Activated CD4-positive, alpha-beta T cell treated with anti-CD3 and anti-CD28 coated beads for 48 hours (primary cell): ENCODE measurements at places on chromosomes 12 and 14.
A peak's percentile ranks its signal among the peaks of the same experiment; 100 is the strongest.

GRCh38 chr14:86084097-86084496 lies 554.2 kb downstream of the FLRT2 start:
- DNase-seq = no peak

- DNase-seq = no peak
Measured at GRCh38 chr12:25789541-25789944, 168.9 kb upstream of the RASSF8 start.

GRCh38 chr14:36916668-36917067 lies 255.0 kb downstream of the PAX9 start:
- DNase-seq = no peak

GRCh38 chr12:108382437-108382801 lies 43.3 kb upstream of the CMKLR1 start:
- DNase-seq = no peak

- no peak for DNase-seq
Measured at GRCh38 chr12:51910168-51910567, 2.9 kb downstream of the ACVRL1 start.

- DNase-seq = no peak
Measured at GRCh38 chr14:32195636-32196035, 6.2 kb upstream of the RNU6-7 start.

DNA sequence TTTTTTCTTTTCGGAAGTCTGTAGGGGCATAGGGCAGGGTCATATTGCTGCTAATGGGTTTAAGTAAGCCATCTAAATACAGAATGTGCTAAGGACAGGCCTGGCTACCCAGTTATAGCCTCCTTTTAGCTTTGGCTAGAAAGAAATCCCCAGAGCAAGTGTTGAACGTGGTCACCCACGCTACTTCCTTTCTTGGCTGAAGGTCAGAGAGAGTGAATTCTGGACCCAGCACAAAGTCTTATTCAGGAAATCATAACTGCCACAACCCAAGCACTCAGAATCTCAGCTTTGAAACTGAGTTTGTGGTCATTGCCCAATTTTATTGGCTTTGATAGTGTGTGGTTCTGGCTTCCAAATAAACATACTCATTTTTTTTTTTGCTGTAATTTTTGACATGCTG lies 542.1 kb upstream of the ATP2B1 start:
- no peak for DNase-seq

DNA sequence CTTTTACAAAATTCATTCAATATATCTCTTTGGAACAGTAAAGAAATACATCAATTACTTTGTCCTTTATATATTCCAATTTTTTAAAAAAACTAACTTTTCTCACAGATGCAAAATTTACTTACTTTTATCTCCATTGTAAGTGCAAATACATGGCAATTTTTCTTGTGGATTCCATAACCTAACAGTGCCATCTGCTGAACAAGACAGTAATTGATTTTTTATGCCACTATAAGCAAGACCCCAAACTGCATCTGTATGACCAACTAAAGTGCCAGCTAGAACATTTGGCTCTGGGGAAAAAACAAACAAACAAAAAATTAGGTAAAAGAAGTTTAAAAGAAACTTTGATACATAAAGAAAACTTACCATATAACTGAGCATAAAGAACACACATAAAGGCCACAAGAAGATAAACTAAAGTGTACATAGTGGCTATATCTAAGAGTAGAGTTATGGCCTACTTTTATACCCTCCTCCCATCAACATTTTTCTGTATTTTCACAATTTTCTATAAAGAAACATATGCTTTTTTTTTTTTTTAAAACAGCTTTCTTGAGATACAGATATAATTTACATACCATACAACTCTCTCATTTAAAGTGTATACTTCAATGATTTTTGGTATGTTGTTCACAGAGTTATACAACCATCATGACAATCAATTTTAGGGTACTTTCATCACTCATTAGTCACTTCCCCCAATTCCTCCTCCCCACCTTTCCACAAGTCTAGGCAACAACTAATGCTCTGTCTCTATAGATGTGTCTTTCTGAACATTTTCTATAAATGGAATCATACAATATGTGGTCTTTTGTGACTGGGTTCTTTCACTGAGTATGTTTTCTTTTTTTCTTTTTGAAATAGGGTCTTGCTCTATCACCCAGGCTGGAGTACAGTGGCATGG lies 32.6 kb downstream of the COCH start:
- no peak for DNase-seq

DNA sequence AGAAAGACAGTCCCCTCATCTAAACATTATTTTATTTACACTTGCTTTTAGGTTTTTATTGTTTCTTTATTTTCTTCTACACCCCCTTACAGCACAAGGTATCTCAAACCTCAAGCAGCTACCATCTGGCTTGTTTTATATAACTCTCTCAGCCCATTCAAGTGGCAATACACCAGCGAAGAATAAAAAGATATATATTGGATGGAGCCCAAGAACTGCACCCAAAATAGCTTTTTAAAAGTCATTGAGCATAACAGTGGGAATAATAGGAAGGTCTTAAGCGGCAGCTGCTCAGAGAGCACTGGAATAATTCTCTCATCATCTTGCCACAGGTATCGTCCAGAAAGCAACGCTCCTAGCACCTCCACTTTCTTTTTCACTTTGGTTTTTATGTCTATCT lies 322.5 kb downstream of the SYT1 start:
- DNase-seq = no peak

DNA sequence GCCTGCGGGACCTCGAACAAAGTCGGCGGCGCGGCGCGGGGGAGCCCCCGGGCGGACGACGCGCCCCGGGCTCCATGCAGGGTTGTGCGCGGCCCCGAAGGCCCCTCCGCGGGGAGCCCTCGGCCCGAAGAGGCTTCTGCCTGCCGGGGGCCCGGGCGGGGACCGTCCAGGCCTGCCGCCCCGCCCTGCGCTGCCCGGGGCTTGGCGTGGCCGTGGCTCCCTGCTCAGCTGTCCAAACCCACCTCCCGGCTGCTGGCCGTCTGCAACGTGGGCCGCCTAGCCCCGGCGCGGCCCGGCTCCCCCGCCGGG lies 670 bp downstream of the DYRK2 start:
- DNase-seq = no peak

DNA sequence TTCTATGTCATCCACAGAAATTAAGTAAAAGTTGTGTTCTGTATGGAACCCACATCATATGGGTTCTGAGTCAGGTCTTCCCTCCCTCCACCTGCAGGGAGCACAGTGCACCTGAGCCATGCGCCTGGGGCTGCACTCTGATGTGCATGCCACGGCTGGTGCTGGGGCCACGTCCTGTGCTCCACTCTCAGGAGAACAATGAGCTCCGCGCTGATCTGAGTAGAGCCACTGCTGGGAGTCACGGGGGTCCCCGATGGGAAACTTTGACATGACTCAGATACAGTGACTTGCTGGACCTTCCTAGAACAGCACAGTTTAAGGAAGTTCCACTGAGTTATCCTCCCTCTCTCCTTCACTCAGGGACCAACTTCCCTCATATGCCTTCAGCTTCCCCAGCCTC lies 683.4 kb downstream of the TMEM121 start:
- peak; percentile 37 for DNase-seq

GRCh38 chr12:103021538-103022218 lies 64.2 kb downstream of the ASCL1 start:
- DNase-seq = no peak

DNA sequence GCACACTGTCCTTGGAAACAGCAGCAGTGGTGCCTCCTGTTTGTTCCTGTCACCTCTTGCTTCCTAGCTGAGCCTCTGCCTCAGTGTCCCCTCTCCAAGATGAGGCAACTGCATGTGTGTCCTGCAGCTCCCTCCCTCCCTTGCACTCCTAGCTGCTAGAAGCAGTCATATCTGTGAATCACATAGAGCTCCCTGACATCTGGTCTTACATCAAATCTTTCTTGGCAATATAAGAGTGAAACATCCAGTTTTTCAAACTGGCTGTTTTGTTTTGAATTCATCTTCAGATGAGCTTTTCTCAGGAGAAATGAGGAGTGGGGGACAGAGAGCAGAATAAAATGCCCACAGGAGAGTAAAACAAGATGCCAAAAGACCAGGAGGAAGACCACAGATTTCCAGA lies 103.7 kb downstream of the VCPKMT start:
- DNase-seq = no peak

DNA sequence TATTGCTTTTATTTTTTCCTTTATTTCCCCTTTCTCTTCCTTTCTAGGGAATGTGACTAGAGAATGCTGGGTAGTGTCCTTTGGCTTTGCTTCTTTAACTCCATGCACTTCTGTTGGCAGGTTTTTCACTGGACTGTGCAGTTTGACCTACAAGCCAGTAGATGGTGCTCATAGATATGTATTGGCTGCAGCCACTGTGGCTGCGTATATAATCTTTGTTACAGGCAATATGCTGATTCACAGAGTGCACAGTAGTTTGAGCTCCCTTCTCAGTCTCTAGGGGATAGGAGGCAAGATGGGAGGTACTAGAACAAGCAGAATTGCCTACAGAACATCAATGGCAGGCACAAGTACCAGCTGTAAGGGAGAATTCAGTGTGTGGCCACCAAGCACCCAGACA lies 503.5 kb downstream of the LRFN5 start:
- no peak for DNase-seq

GRCh38 chr12:47282206-47282605 lies 202.4 kb upstream of the AMIGO2 start:
- no peak for DNase-seq

DNA sequence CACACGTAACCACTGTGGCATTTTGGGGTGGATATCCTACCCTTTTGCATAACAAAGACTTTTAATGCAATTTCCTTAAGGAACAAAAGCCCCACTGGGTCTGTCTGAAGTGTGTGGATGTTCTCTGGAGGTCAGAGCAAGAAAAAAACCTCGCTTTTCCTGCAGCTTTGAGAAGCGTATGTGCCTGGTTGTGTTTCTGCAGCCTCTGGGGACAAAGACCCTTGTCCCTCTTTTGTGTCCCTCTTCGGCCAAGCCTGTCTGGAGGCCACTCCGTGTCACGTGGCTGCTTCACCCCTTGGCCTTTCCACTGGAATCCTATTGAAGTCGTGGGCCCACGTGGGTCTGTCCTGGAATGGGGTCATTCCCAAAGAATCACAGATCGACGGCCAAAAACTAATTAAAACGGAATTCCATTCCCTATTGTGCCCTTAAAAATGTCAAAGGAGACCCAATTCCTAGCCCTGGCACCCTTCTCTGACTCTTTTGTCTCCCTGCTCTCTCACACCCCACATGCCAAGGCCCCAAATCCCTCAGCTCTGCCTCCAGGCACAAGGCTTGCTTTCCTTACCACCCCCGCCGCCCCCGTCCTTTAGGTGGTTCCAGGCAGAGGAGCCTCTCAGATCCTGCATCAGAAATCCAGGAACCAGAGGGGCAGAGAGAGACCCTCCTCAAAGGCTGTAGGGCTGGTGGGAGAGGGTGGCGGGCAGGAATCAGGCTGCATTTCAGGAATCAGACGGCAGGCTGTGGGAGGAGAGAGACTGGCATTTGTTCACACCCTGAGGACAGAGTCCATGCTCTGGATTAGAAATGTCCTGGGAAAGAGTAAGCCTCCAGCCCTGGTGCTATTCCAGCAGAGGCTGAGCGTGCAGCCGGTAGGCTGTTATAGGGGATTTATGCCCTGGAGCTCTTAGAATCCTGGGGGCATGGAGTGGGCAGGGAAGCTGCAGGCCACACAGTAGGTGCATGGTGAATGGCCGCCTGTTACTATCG lies 12.6 kb upstream of the CYP46A1 start:
- DNase-seq = no peak

DNA sequence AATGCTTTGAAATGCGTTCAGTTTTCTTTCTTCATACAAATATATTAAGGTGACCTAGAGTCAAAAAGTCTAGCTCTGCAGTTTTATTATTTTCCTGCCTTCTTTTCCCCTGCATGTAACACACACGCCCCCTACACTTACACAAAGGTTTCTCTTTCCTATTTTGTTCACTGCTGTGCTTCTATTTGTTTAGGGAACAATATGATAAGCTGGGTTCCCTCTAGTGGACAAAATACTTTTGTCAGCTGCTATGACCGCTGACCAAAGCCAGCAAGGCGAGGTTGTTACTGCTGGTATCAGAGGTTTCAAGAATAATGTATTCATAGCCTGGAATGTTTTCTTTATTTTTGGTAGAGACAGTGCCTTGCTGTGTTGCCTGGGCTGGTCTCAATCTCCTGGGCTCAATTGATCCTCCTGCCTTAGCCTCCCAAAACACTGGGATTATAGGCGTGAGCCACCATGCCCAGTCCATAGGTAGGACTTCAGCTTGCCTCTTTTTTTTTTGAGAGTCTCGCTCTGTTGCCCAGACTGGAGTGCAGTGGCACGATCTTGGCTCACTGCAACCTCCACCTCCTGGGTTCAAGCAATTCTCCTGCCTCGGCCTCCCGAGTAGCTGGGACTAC lies 33.4 kb downstream of the FNTB start:
- DNase-seq = no peak

DNA sequence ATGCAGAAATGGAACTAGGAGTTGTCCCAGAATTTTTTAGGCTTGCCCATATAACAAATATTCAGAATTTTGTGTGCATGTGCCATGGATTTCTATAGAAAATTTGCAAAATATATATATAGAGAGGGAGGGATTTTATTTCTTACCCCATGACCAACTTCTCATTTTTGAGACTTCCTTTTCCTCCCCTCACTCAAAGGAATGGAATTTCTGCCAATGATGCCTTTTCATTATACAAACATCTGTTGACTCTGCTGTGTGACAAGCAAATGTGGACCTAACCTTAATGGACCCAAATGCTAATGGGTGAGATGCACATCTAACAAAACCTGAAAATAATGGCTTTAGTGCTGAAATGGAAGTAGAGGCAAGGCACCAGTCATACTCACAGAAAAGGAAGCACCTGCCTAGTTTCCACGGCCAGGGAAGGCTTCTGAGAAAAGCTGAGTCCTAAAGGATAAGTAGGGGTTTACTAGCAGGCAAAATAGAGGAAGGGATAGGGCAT lies 3.6 kb upstream of the GNG2 start:
- no peak for DNase-seq

DNA sequence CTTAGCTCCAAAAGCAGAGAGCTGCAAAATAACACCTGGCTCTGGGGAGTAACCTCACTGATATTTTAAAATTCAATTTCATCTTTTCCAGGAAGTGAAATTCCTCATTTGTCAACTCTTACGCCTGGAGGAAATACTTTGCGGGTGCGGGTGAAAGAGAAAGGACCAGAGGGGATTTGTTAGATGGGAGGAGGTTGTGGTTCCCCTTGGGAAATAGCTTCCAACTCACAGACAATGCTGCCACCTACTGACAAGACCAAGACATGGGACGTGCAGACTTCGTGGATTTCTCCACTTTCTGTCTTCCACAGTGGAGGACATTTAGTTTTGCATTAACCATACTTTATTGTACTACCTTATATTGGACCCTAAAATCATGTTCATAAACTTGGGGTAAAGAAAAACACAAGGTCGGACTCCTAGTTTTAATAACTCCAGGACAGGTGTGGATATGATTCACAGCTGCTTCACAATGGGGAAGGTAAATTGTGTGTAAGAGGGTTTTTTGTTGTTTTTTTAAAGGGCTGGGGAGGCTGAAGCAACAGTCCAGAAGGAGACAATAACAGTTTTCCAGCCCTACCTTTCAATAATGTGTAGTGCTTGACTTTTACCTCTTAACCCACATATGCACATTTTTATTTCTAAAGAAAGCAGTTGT lies 10.8 kb downstream of the FBXL14 start:
- DNase-seq = peak; percentile 74
